Activated T-cell treated with anti-CD3 and anti-CD28 coated beads, Interleukin-2, amount 50 U/mL, for 72 hours (primary cell): ENCODE measurements at places on chromosomes 2 and 18. TPM values are rescaled to one million over a fixed set of nuclear protein-coding genes. Genes with fewer than 3 reads are reported as not detected.

GRCh38 chr2:71478806-71479205 lies 25.4 kb downstream of the DYSF start:
- no peak for DNase-seq
- no peaks in the 10 kb centered on the region for H3K4me1 ChIP-seq
- peaks cover 9% of the 10 kb centered on the region for H3K27me3 ChIP-seq
- H3K36me3 ChIP-seq, result no peaks in the 10 kb centered on the region

DNA sequence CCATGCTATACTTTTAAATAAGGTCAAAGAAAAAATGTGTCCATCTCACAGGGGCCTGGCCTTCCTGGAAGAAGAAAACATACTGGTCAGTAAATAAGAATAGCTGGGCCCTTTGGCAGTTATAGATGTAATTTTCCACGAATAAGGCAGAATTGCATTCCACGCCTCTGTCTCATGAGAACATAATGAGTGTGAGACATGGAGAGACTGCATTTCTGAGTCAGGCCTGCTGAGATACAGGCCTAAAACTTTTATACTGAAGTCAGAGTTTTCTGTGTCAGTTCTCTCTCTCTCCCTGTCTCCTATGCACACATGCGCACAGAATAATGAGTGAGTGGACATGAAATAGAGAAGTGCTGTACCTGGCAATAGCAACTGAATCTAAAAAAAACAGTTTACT lies 20.4 kb upstream of the IL1R1 start:
- H3K36me3 ChIP-seq, result peaks cover 30% of the 10 kb centered on the region
- H3K27me3 ChIP-seq, result peaks cover 11% of the 10 kb centered on the region
- H3K4me3 ChIP-seq, result no peak overlapping the region
- DNase-seq, result no peak
- H3K4me1 ChIP-seq, result peaks cover 38% of the 10 kb centered on the region
- no peak overlapping the region for H3K27ac ChIP-seq

Gene RAB17
- total RNA-seq, result not detected

GRCh38 chr2:9752441-9753275 lies 90.6 kb upstream of the TAF1B start:
- H3K4me3 ChIP-seq, result peak overlapping the region; percentile 92
- peak; percentile 91 for DNase-seq
- no peaks in the 10 kb centered on the region for H3K36me3 ChIP-seq
- peak overlapping the region; percentile 83 for H3K27ac ChIP-seq

Gene RGPD3
- 0.25 TPM for total RNA-seq
